Foreskin keratinocyte (primary cell): ENCODE measurements at places on chromosomes 11 and 22.

GRCh38 chr11:15830741-15831428, 525.5 kb downstream of the SOX6 start:
- no peak for DNase-seq

- DNase-seq: no peak
Measured at GRCh38 chr11:134560566-134561330, 148.7 kb upstream of the B3GAT1 start.

DNA sequence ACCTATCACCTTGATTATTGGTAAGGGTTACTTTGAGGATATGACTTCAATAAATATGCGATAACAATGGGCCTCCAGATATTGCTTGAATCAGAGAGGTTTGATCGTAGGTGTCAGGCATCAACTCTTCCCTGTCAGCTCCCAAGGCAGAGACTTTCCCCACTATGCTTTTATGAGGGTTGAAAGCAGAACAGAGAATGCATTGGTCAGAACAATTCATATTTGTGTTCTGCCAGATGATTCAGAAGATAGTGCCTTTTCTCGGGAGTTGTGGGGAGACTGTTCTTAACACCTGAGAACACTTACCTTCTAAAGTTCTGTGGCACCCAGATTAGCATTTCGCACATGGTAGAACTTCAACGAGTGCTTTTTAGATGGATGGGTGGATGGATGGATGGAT, 386.3 kb upstream of the CADM1 start:
- DNase-seq: no peak

- DNase-seq: no peak
Measured at GRCh38 chr11:46361283-46362155, 14.3 kb downstream of the DGKZ start.

GRCh38 chr11:9955391-9955790, 291.5 kb downstream of the SWAP70 start:
- no peak for DNase-seq
